ENCODE measurements at places on chromosomes 6 and 20. TPM values are rescaled to one million over a fixed set of nuclear protein-coding genes. Genes with fewer than 3 reads are reported as not detected.
A peak's percentile ranks its signal among the peaks of the same experiment; 100 is the strongest.

GRCh38 chr20:11492846-11493245, 424.8 kb upstream of the BTBD3 start:
- DNase-seq, result no peak

GRCh38 chr6:131400054-131400778, 172.8 kb upstream of the ARG1 start:
- DNase-seq, result no peak

- DNase-seq, result no peak
Measured at GRCh38 chr6:21522143-21522747, 71.3 kb upstream of the SOX4 start.

DNA sequence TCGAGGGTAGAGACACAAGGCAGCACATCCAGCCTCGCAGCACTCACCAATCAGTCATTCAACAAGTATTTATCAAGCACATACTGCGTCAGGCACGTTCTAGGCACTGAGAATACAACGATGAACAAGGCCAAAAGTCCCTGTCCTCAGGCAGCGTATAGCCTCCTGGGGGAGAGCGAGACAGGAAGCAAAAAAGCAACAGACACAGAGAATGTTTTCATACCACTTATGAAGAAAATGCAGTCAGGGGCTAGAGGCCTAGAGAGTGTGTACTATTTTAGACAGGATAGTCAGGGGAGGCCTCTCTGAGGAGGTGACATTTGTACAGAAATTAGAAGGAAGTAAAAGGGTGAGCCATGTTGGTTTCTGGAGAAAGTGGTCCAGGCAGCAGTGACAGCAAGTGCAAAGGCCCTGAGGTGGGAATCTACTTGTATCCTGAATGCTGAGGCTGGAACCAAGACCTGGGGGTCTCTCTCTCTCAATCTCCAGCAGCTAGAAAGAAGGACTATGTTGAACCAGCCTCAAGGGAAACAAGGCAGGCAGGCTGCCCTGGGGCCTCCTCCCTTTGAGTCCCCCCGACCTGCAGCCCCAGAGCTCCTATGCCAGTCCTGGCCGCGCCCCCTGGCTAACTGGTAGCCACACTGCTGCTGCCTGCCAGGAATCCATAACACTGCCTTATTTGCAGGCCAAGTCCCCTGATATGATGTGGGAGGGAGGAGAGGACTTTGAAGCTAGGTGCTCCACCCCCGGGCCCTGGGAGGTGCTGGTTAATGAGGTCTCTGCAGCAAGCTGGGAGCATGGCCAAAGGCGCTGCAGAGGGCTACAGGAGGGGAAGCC, 151.2 kb downstream of the GRM4 start:
- no peak for DNase-seq

- DNase-seq, result no peak
Measured at GRCh38 chr6:140660295-140660694, 1285.8 kb upstream of the CITED2 start.

DNA sequence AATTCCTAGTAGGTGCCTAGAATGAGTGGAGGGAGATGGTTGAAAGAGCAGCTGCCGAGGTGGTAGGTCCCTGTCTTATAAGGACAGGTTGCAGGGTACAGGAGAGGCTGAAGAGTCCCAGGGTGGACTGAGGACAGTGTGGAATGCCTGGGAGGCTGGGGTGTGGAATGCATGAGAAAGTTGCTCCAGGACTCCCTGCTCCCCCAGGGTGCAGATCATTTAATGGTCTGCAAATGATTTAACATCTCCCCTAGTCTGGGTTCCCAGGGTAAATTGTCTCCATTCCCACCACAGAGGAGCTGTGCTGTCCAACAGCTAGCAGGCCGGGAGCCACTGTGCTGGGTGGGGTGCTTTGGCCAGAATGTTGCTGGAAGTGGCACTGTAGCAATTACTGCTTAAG, 76.0 kb downstream of the CD83 start:
- DNase-seq, result no peak

DNA sequence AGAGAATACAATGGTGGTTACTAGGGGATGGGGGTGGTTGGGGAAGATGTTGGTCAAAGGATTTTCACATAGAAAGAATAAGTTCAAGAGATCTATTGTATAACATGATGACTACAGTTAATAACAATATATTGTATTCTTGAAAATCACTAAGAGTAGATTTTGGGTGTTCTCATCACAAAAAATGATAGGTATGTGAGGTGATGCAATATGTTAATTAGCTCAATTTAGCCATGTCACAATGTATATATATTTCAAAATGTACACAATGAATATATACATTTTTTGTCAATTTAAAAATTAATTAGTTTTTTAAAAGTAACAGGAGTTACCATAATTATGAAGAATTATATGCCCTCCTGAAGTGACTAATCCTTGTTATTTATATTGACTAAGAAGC, 22.3 kb downstream of the ZNF133 start:
- DNase-seq, result no peak

GRCh38 chr6:163565140-163565539, 150.6 kb downstream of the QKI start:
- DNase-seq, result no peak

GRCh38 chr6:45002390-45003105, 325.6 kb upstream of the RUNX2 start:
- DNase-seq, result no peak

GRCh38 chr6:12381587-12381986, 91.4 kb downstream of the EDN1 start:
- DNase-seq, result no peak

DNA sequence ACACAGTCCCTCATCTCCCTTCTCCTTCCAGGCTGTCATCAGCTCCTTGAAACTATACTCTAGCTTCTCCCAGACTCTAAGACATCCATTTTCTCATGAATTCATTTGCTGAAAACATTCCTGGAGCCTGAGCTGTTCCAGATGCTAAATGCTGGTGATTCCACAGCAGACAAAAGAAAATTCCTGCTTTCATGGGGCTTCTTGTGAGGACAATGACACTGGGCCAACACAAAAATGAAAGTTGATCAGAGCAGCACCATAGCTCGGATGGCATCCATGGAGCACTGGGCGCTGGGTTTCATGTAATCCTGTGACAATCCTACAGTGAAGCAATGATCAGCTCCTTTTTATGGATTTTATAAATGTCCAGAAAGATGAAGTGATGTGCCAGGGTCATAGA, 47.4 kb upstream of the STX16 start:
- DNase-seq, result no peak

DNA sequence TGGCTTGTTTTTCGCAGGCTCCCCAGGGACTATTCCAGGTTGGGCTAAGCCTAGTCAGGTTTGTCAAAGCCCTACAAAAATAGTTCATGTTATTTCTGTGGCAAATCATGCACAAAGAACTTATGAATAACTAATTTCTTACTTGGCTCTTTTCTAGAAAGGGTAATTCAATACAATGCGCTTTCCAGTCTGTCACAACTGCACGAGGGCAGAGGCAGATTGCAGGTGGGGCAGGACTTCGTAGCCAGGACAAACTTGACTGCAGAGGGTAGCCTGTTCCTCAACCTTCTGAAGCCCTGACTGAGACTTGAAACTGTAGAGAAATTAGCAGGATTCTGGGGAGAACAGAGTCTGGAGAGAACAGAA, 253.5 kb downstream of the QKI start:
- DNase-seq, result no peak

DNA sequence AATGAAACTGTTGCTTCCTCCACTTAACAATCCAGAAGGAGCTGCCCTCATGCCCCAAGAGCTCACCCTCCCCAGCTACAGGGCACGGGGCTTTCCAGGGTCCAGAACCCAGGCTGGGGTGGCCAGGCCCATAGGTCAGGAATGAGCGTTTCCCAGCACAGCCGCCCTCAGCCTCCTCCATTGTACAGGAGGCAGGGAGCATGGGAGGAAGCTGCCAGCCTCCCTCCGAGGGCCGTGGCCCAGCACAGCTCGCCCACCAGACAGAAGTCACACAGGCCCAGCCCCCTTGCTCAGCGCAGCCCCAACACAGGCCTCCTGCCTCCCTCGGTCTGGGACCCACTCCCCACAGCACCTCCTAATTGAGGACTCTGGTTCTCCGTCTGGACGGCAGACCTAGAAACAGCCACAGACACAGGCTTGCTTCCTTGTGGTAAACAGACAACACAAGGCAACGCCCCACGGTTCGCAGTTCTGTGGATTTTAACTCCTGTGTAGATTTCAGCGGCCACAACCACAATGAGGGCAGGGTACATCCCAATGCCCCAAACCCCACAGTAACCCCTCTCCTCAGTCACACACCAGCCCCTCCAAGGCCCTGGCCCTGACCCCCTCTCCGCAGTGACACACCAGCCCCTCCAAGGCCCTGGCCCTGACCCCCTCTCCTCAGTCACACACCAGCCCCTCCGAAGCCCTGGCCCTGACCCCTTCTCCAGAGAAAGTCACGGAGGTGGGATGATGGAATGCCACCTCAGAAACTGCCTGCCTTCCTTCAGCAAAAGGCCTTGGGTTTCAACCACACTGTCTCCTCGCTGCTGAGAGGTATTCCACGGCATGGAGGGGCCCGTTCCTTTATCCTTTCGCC, 173.5 kb downstream of the DLL1 start:
- DNase-seq, result no peak

GRCh38 chr20:19683188-19683587, 74.9 kb upstream of the RIN2 start:
- DNase-seq, result no peak

DNA sequence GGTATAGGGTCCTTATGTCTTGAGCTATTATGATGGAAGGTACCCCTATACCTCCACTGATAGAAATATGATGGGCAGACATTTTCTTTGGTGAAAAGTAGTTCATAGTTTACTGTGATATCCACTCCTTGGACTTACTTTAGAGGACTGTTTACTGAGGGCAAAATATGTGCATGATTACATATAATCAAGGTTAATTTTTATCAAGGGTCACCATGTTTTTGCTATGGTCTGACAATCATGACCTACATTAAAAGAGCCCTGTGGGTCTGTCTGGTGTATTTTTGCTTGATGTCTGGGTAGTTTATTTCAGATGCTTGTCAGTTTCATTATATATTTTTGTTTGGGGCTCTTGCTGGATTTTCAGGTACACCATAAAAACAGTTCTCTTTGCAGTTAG, 40.1 kb downstream of the CDKAL1 start:
- DNase-seq, result no peak

DNA sequence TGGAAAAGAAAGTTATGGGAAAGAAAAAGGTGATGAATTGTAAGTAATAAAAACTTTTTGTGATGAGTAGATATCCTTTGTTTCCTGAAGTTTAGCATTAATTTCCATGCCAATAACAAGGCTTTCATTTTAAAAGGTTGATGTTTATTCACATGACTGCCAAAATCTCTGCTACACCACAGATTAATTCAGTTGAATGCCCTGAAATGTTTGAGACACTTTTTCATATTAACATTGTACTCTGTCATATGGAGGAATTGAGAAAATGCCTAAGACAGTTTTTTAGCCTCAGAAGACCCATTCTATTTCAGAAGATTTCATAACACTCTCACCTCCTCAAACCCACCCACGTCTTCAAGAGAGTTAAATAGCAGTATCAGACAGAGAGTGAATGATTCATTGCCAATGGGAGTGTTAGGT, 115.5 kb downstream of the ADGRG6 start:
- DNase-seq, result no peak

DNA sequence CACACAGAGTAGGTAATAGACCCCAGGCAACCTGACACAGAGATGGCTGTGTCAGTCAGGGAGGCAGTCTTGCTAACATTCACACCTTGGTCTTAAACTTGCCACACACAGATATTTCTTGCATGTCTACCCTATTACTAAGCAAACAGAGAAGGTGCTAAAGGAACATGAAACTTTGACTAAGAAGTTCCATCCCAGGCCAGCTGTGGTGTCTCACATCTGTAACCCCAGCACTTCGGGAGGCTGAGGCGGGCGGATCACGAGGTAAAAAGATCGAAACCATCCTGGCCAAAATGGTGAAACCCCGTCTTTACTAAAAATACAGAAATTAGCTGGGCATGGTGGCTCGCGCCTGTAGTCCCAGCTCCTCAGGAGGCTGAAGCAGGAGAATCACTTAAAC, 222.4 kb upstream of the JARID2 start:
- DNase-seq, result no peak

DNA sequence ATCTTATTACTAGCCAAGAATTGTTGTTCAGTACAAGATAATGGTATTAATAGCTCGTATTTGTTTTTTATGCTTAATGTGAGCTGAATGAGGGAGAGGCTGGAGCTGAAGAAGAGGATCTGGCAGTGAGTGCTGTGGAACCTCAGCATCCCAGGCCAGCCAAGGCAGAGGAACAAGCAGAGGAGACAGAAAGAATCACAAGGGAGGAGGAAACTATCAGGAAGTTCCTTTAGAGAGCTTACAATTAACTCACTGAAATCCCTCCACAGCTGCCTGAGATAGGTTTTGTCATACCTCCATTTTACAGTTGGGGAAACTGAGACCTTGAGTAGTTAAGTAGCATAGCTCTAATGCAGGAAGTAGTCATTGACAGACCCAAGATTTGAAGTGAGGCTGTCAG, 39.9 kb upstream of the TULP4 start:
- no peak for DNase-seq

DNA sequence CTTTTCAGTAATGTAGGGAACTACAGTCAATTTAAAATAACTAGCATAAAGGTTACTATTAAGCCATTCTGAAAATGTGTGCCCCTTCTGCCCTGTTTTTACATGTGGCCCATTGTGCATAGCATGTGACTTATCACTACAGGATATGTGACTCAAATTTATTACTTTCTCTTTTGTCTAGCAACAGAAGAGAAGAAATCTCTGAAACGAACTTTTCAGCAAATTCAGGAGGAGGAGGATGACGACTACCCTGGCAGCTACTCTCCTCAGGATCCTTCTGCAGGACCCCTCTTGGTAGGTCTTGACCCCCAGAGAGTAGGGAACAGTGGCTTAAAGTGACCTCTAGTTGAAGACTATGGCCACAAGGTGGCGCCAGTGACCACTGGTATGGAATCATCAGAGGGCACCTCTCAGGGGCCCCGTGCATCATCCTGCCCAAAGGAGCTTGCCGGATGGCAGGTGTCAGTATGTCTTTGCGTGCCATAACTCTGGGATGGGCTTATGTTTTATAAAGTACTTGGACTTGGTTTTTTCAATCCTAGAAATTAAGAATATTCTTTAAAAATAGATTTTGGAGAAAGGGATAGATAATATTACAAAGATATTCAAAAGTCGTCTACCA, 23.9 kb downstream of the RPRD1B start:
- peak; percentile 73 for DNase-seq

- DNase-seq, result no peak
Measured at GRCh38 chr20:13296070-13296469, 75.0 kb downstream of the ISM1 start.

- no peak for DNase-seq
Measured at GRCh38 chr6:30799210-30799609, 54.9 kb upstream of the IER3 start.

- no peak for DNase-seq
Measured at GRCh38 chr6:14646371-14646770, 528.8 kb downstream of the CD83 start.

GRCh38 chr6:63352069-63352543, 32.3 kb upstream of the LGSN start:
- DNase-seq, result peak; percentile 41

The TRIM31 gene
- not detected for total RNA-seq

The GSTA3 gene
- not detected for total RNA-seq

The ADGRF5 gene
- total RNA-seq, result 0.18 TPM

The SLC24A3 gene
- not detected for total RNA-seq

The BCKDHB gene
- 16.4 TPM for total RNA-seq

The UNC93A gene
- not detected for total RNA-seq

The TBXT gene
- not detected for total RNA-seq

The RNF182 gene
- 22.2 TPM for total RNA-seq

All from Panc1 (cell line).